ENCODE measurements at places on chromosomes 7 and 10.

DNA sequence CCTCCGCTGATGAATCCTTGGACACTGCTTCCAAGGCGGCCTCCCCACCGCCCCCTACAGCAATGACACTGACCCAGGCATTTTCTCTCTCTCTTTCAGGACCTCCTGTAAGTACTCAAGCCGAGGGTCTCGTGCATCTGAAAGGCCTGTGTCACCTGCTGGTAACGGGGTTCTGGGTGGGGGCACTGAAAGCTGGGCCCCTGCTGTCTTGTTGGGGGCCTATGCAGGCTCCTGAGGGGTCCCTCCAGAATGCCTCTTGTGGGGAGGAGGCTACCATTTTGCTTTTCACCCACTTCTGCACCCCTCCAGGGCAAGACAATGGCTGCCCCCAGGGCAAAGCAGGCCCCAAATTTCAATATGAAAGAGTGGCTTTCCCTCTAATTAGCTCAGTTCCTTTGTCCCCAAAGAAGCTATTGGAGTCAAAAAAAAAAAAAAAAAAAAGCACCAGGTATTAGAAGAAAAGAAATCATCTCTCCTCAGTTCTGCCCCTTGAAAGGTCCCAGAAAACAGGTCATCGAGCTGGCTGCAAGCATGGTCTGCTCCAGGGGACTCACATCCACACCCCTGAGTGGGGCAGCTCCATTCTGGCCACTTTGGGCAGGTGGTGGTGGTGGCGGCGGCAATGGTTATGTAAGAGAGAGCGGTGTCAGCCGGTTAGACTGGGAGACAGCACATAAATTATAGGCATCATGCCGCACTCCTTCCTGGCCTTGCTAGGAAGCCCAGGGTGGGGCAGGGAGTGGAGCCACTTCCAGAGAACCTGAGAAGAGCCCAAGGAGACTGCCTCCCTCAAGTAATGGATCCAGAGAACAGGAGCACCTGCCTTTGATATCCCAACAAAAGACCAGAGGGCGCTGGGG, 66.2 kb downstream of the COL13A1 start:
- DNase-seq: no peak

- peak; percentile 52 for DNase-seq
These were observed 24.2 kb downstream of the IFIT5 start for GRCh38 chr10:89438525-89438924.

DNA sequence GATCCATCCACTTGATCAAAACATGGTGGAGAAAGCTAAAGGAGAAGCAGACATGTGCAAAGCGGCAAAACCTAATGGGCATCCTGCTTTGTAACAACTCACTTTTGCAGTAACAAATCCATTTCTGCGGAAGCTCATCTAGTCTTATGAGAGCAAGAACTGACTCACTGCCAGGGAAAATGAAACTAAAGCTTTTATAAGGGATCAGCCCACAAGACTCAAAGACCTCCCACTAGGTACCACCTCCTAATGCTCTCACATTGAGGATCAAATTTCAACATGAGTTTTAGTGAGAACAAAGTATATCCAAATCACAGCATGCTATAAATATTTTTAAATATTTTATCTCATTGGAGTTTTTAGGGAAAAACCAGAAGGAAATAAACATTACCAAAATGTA, 120.1 kb upstream of the GNAI1 start:
- peak; percentile 89 for DNase-seq

GRCh38 chr10:33703501-33704213, 369.2 kb upstream of the NRP1 start:
- peak; percentile 40 for DNase-seq

- peak; percentile 93 for DNase-seq
These were observed 278.0 kb upstream of the KLF14 start for GRCh38 chr7:131011976-131012375.

- no peak for DNase-seq
These were observed 299.8 kb upstream of the POM121L12 start for GRCh38 chr7:52735656-52736055.

- peak; percentile 93 for DNase-seq
These were observed 2.8 kb upstream of the DEPP1 start for GRCh38 chr10:44981172-44982113.

- no peak for DNase-seq
These were observed 140.6 kb downstream of the GNAI1 start for GRCh38 chr7:80275192-80275605.

DNA sequence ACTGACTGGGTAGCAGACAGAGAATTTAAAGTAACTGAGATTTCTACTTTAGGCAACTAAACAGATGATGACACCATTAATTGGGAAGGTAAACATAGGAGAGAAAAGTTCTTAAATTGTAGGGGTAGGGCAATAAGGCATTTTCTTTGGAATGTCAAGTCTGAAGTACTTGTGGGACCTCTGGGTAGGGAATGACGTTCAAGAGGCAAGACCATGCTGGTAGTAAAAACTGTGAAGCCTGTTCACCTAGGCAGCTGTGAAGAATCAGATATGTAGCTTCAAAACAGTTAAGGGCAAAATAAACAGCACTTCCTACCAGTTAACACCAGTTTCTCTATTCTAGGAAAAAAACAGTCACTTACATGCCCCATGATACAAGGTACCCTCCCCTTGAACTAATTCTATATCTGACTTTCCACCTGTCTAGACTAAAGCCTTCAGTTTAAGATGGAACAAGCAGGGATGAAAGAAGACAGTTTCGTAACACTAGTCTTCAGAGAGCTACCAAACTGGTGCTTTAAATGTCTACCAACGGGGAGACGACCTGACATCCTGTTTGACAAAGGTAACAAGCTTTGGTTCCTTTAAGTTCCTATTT, 63.1 kb upstream of the KCNIP2 start:
- no peak for DNase-seq

DNA sequence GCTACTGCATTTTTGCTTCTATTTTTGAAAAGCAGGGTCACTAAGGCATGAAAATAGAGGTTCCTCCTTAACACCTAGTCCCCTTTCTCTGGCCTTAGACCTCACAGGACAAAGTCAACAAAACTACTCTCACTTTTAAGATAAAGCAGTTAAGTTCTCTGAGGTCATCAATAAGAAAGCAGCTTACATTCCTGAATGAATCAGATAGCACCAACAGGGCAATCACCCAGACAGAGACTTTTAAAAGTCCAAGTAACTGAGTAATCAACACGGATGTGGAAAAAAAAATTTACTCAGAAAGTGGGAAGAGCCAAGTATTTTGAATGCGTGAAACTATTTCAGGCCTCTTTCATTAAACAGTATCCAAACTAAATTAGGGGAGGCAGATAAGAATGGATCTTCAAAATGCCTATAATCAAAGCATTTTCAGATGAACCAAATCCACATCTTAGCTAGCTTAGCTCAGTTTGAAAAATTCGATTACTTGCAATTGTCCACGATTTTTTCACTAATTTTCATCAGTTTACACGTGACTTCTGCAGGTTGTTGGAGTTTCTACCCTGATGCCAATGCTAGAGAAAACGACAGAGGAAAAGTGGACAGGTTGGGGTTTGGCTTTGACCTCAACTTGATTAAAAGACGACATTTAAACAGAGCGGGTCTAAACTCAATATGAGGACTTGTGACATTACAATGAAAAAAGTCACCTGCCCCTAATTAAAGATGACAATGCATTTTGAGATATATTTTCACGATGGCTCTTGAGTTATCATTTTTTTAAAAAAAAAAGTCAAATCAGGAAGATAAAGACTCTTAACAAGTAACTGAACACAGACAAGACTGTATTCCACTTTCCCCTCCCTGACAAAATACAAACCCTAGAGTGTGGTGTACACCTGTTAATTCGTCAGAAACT, 1.6 kb downstream of the BEND7 start:
- DNase-seq: peak; percentile 87

- peak; percentile 57 for DNase-seq
These were observed 77.9 kb downstream of the CCNY start for GRCh38 chr10:35413985-35414861.

GRCh38 chr7:50292763-50293162, 11.8 kb upstream of the IKZF1 start:
- DNase-seq: no peak

DNA sequence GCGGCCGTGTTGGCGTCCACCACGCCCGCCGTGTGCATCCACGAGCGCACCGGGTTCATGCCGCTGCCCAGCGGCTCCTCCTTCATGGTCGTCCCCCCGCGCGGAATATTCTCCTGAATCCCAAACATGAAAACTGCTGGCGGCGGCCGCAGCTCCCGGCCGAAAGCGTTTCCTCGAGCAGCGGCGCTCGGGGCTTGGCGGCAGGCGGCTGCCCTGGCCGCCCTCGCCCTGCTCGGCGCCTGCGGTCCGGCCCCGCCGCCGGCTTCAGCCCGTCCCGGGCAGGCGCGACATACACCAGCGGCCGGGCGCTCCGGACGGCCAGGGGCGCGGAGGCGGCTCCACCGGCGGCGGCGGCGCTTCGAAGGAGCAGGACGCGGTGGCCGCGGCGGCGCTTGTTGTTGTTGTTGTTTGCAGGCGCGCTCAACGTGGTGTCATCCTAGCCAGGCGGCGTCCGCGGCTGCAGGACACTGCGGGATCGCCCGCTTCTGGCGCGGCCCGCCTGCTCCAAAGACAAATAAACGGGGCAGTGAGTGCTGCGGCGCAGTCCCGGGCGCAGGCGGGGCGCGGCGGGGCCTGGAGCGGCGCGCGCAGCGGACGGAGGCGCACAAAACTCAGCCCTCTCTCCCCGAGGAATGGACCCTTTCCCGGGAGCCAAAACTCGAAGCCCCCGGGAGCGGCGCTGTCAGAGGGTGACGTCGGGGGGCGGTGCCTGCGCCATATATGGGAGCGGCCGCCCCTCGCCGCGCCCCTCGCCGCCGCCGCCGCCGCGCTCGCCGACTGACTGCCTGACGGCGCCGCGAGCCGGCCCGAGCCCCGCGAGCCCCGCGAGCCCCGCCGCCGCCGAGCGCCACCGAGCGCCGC, at the start of gene EBF3:
Gene EBF3, minus strand, starts transcription at position 634 of the 861 bp plus-strand sequence. Its CDS starts 506 bp downstream, at position 128.
- DNase-seq: peak; percentile 38

GRCh38 chr10:7605565-7606295, 61.0 kb downstream of the ITIH5 start:
- no peak for DNase-seq

GRCh38 chr10:13441476-13441875, 87.3 kb downstream of the BEND7 start:
- DNase-seq: no peak

GRCh38 chr10:101972761-101973160, 83.2 kb downstream of the ARMH3 start:
- peak; percentile 49 for DNase-seq

- no peak for DNase-seq
These were observed 44.5 kb upstream of the COMTD1 start for GRCh38 chr10:75280236-75280635.

- DNase-seq: no peak
These were observed 351.0 kb downstream of the TCERG1L start for GRCh38 chr10:130960531-130960930.

- no peak for DNase-seq
These were observed 610.8 kb downstream of the GATA3 start for GRCh38 chr10:8665322-8665721.

DNA sequence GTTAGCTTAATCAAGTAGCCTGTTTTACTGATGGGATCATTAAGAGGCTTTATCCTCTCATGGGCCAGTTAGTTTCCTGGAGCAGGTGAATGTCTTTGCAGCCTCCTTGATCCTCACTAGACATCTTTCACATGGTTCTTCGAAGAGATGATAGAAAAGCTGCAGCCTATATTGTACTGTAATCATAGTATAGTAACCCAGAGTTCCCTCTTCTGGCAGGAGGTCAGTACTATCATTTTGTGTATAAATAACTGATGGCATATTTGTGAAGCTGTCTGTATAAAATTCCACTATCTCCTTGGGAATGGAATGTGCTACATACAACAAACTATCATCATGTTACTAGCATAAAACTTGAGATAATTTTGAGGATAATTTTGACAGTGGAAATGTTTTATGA, 123.8 kb upstream of the PRPS1L1 start:
- DNase-seq: no peak

DNA sequence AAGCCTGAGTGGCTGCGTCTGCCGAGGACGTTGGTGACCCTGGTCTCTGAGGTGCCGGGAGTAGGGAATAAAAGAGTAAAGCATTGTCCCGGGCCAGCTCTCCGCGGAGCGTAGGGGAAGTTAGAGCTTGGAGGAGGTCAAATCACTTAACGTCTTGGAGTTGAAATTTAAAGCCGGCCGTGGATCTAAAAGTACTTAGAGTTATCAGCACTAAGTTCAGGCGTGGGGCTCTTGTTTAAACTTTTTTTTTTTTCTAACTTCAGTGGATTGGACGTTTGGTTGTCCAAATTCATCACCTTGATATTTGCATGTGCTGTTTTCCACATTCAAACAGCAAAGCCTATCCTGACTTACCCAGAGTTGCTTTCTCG, 700 bp downstream of the NIPSNAP2 start:
- peak; percentile 54 for DNase-seq

DNA sequence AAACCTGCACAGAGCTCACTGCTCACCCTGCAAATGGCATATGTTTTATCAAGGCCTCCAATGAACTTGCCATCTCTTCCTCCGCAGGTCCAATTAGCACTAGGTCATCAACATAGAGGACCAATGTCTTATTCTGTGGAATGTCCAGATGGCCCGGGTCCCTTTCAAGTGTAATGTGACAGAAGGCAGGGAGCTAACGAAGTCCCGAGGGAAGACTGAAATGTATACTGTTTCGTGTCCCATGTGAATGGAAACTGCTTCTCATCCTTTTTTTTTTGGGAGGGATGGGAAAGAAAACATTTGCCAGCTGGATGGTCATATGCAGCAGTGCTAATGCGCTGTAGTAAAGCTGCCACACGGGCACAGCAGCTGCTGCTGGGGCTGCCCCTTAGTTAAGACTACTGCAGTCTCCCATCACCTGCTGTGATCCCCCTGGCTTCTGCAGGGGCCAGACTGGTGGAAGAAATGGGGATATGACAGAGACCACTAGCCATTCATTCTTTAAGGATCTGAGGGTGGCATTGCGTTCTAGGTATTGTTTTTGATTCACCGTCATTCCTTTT, 61.7 kb upstream of the CCNY start:
- no peak for DNase-seq

DNA sequence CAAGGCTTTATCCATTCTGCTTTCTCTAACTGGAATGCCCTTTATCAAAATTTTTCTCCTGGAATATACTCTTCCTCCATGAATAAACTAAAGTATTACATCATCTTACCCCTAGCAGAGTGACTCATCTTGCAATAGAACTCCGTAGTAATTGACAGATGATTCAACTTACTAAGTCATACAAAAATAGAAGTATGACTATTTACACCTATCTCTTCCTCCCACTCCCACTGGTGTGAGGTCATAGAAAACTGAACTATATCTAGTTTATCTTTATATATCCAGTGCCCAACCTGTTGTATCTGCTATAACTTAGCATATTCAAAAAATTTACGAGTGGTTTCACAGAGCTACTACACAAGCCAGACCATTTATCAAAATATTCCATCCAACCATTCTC, 26.1 kb downstream of the ABCB1 start:
- DNase-seq: peak; percentile 84

GRCh38 chr7:79668292-79668691, 214.8 kb upstream of the MAGI2 start:
- DNase-seq: no peak

DNA sequence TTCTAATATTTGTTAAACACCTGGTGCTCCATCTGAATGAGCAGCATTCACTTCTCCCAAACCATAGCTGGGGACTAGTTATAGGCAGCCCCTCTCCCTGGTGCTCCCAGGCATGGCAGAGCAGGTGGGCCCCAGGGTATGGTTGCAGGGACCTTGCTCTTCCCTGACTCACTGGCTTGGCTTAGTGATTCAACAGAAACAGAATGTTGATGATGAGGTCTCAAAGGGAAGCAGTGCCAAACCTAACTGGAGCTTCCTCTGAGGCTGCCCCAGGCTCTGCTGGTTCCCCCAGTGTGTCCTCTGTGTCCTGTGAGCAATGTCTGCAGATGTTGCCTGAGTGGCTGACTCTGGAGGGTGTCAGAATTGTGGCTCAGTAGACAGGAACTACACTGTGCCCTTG, 3.7 kb downstream of the GPR26 start:
- DNase-seq: no peak
